ENCODE measurements at places on chromosomes 4 and X.

- DNase-seq: no peak
Measured at GRCh38 chrX:47936224-47936939, 67.4 kb downstream of the ZNF182 start.

- peak; percentile 19 for DNase-seq
Measured at GRCh38 chr4:37762294-37762990, 64.0 kb upstream of the PGM2 start.

DNA sequence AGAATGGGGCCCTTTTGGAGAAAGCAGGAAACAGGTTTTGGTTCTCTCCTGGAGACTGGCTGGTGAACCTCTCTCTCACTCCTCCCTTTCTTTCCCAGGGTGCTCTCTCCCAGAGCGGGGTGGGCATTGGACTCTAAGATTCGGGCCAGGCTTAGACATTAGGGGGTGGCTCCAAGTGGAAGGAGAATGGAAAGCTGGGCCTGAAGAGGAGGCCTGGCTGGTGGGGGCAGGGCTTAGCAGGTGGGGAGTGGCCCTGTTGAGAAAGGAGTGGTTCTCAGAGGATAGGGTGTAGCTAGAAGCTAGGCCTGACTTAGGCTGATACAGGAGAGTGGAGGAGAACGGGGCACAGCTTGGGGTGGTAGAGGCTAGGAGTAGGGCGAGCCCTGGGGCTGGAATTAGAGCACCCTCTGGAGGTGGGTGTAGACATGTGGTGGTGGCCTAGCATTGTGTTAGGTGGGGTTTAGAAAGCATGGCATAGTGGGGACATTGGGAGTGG is 5.7 kb downstream of the PLP2 start:
- DNase-seq: peak; percentile 36

DNA sequence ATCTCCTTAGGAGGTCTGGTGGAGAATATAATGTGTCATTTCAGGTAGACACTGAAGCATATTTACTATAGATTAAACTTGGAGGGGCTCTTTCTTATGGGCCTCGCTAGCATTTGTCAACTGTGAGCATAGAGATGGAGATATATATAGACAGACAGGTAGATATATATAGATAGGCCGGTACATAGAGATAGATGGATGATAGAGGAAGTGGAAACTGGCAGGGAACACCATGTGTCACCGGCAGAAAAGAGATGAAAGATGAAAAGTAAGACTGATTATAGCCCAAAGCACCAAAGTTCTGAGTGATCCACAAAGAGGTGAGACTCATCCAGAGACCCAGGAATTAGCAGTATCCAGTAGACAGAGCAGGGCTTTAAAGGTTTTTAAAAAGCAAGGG is 268.1 kb downstream of the FBXW7 start:
- no peak for DNase-seq

- peak; percentile 71 for DNase-seq
Measured at GRCh38 chr4:163681208-163681821, 186.8 kb downstream of the TMA16 start.

DNA sequence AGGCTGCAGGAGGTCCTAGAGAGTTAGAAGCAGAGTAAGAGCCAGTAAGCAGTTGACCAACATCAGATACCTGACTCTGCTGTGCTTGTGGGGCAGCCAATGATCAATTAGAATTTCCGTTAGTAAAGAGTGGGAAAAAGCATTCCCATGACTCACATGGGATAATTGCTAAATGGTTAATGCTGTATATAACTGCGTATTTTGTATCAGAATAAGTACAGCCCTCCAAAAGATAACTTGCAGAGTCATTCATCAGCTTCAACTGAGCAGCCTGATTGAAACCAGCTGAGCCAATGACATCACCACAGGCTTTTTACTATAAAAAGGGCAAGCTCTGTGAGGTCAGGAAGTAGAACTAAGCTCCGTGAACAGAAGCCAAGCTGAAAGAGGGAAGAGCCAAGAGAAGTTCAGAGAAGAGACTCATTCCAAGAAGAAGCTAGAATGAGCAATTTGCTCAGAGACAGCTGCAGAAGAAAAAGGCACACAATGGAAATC is 67.9 kb downstream of the PPP3CA start:
- DNase-seq: no peak

GRCh38 chr4:157996061-157997028 is 176.5 kb downstream of the GASK1B start:
- DNase-seq: no peak

DNA sequence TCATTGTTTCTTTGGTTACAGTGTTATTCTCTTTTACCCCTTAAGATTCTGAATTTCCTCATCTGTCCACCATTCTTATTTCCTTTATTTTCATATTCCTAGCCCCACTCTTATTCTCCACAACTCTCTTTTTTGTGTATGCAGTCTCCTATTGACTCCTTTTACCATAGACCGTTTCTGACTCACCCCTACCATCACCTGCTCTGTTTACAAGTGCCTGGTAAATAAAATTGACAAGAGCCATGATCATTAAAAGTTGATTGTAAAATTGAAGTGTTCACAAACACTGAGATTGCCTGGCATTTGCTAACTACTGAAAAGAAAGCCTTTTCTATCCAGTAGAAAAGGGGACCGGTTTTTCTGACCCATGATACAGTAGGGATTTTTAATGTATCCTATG is 54.4 kb downstream of the MRPL1 start:
- DNase-seq: no peak

- no peak for DNase-seq
Measured at GRCh38 chrX:50381729-50382415, 88.8 kb downstream of the DGKK start.

- DNase-seq: no peak
Measured at GRCh38 chr4:123438031-123438430, 41.4 kb downstream of the SPRY1 start.

DNA sequence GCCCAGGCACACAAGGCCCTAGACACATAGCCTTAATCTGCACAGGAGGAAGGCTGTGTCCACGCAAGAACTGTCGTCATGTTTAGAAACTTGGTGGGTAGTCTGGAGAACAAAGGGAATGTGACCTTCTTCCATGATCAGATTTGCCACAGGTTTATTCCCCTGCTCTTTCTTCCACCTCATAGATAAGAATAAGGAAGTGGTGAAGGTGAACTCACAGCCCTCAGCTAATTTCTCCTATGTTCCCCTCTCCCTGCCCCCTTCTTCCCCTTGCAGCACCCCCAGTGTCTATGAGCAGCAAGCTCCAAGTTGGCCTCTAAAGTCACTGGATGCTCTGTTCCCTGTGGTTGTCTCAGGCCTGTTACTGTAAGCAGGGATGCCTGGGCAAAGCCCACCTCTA is 39.8 kb upstream of the LAS1L start:
- no peak for DNase-seq

DNA sequence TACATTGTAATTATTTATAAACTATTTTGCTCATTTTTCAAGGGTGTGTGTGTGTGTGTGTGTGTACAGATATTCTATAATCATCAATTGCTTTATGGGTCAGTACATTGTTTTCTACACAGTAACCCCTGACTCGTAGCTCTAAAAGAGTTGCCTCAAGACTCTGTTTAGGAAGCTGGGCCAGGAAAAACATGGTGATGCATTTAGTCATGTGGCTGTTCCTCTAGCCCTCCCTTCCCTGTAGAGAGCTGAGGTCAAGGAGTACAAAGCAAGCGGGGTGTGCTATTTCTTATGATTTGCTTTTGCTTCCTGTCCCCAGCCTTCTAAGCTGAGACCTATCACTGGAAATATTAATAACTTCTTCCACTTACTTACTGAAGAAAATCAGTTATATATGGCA is 34.8 kb upstream of the SPANXD start:
- DNase-seq: no peak

- no peak for DNase-seq
Measured at GRCh38 chrX:139475432-139475831, 55.1 kb upstream of the F9 start.

DNA sequence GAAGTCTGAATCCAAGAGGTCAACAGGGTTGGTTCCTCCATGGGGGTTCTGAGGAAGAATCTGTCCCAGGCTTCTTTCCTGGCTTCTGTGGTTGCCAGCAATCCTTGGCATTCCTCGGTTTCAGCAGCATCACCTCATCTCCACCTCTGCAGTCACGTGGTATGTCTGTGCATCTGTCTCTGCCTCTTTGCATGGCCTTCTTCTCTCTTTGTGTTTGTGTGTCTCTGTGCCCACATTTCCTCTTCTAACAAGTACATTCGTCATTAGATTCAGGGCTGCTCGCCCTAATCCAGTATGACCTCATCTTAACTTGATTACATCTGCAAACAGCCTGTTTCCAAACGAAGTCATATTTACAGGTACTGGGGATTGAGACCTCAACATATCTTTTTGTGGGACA is 114.0 kb downstream of the BCOR start:
- no peak for DNase-seq

DNA sequence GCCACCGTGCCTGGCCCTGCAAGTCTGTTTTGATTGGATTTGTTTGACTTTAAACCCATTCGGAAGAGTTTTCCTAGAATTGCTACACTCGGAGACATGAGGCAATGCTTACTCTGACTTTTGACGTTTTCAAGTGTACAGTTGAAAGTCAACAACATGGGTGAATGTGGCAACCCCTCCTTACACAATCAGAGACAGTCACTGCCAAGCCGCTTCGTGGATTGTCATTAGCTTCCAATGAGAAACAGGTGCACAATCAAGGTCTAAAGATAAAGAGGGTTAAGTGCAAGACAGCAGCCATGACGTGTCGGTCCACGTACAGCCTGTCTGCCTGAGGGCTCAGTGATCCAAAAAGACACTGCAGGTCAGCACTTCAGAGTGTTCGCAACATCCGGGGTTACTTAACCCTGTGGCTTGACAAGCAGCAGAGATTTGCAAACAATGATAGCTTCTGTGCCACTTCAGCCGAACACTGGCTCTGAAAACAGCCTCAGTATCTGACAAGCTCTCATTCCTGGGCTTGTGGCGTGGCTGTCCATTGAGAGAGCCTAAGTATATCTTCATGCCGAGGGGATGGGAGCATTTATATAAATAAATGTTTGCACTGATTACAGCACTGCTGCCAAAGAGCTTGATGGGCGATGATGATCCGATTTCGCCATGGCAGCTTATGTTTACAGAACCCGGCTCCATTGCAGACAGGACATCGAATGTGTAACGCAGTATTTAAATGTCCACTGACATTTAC is 180.0 kb downstream of the DHRSX start:
- no peak for DNase-seq

GRCh38 chrX:22278375-22278774 is 5.7 kb downstream of the CBLL2 start:
- no peak for DNase-seq

DNA sequence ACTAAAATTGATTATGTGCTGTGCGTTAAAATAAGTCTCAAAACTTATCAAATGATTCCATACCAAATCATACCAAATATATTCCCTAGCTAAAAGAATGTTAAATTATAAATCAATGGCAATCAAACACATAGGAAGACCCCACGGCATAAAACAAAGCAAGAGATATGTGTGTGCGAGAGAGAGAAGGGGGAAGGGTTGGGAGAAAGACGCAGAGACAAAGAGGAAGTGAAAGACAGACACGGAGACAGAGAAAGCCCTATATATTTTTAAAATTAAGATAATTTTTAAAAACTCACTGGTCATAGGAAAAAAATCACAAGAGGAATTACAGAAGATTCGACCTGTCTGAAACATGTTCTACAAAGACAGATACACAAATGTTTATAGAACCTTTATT is 371.4 kb downstream of the NLGN4X start:
- no peak for DNase-seq

- no peak for DNase-seq
Measured at GRCh38 chr4:89737888-89738287, 99.1 kb downstream of the SNCA start.

- peak; percentile 28 for DNase-seq
Measured at GRCh38 chrX:112642349-112642748, 37.4 kb downstream of the LHFPL1 start.

DNA sequence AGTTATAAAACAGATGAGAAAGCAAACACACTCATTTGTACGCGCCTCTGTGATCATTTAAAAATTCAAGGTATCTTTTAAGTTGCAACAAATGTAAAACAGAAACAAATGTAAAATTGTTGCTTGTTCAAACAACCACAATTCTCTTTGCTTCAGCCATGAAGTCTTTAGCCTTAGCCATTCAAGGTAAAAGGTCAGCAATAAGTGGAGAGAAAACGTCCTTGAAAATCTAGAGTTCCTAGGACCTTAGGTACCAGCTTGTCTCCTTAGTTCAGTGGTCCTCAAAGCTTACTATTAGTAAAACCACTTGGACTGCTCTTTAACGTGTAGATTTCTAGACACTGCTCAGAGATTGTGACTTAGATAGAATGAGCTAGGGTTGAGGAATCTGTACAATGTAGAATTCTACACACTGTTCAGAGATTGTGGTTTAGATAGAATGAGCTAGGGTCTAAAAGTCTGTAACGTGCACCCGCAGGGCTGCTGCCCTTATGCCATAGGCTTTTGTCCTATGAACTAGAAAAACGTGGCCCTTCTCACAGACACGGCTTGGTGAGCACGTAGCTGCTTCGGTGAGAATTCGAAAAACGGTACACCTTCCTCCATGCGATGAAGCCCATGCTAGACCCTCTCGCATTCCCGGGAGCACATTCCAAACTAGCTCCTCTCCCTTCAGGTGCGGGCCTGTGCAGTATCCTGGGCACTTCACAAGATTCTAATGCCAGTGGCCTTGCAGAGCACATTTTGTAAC is 1.7 kb downstream of the PLAC8 start:
- peak; percentile 36 for DNase-seq

- no peak for DNase-seq
Measured at GRCh38 chrX:55109306-55109705, 20.5 kb downstream of the PAGE2 start.

GRCh38 chr4:62117886-62118285 is 917.8 kb downstream of the ADGRL3 start:
- no peak for DNase-seq

DNA sequence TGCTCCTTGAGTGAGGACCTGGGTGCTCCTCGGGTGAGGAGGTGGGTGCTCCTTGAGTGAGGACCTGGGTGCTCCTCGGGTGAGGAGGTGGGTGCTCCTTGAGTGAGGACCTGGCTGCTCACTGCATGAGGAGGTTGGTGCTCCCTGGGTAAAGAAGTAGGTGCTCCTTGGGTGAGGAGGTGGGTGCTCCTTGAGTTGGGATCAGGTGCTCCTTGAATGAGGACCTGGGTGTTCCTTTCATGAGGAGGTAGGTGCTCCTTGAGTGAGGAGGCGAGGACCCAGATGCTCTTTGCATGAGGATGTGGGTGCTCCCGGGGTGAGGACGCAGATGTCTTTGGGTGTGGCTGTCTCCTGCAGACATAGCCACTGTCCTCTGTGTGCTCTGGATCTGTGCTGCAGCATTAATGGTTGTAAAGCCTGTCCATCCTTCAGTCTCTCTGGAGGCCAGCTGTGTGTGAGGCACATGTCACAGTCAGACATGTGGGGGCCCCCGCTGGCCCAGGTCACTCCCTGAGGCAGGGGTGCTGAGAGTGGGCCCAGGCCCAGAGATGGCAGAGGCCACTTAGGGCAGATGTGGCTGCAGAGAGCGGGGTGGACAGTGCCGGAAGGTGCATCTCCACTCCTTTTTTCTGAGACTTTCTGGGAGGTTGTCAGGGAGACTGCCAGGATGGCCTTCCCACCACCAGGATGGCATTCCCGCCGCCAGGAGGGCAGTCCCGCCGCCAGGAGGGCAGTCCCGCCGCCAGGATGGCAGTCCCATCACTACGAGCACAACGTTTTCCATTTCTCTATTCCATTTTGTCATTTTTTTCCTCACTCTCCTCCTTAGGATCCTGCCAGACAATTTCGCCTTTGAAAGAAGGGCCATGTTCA is 101.8 kb downstream of the HMX1 start:
- DNase-seq: no peak

Measured in CD4-positive, alpha-beta T cell treated with Interleukin-21 for 1 hour (primary cell).